ENCODE measurements at places on chromosomes 4 and X.

DNA sequence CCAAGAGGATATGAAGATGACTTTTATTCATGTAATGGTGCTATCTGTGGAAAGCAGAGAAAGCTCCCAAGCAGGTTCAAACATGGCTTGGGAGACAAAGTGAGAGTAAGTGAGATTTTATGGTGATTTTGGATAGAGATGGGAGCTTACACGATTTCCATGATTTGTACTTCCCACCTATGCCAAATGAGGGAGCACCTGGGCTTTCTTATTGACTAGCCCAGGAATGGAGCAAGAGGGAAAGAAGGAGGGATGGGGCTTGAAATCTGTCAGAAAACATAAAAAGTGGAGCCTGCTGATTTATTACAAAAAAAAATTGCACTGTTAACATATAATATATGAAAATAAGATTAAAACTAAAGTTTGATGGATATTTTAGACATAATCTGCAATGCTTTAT lies 703.5 kb upstream of the PABPC4L start:
- no peak for DNase-seq

DNA sequence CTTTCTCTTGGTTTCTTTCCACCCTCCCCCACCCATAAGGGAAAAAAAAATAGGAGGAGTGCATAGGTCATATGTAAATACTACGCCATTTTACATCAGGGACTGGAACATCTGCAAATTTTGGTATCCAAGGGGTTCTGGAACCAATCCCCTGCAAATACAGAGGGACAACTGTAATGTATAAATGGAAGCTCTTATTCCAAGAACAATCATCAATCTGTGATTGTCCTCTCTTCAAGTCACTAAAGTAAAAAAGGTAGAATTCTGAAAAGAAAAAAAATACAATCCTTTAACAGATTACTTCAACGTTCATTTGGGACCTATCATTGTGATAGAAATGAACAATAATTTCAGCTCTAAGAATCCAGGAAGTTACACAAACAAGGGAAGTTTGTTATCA lies 13.6 kb downstream of the PPA2 start:
- no peak for DNase-seq

DNA sequence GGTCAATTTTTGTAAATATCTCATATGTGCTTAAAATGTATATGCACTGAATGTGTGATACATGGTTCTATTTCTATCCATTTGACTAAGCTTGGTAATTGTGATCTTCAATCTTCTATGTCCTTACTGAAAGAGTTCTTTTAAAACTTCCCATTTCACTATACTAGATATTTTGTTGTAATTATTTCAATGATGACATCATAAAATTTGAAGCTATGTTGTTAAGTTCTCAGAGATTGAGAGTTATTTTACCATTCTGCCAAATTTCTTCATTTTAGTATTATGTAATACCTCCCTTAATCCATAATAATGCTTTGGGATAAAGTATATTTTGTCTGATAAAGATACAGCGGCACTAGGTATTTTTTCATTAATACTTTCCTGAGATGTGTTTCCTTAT lies 1307.3 kb downstream of the RPA4 start:
- no peak for DNase-seq

DNA sequence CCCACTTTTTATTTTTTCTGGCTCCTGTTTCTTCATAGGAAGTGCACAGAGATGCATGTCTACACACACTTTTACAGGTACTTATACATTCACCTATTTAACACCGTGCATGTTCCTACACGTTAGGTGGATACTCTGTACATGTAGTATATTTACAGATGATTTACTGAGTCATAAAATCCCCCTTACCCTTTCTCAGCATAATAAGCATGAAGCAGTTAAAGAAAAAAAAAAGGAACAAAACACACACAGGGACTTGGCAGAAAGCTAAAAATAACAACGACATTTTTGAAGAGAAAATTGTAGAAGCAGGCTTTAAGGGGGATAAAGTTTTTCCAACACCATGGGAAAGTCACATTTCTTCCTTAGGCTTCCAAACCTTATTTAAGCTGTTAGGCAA lies 96.4 kb upstream of the IQCM start:
- no peak for DNase-seq
